ENCODE measurements at places on chromosomes 5 and 9. TPM values are rescaled to one million over a fixed set of nuclear protein-coding genes. Genes with fewer than 3 reads are reported as not detected.

DNA sequence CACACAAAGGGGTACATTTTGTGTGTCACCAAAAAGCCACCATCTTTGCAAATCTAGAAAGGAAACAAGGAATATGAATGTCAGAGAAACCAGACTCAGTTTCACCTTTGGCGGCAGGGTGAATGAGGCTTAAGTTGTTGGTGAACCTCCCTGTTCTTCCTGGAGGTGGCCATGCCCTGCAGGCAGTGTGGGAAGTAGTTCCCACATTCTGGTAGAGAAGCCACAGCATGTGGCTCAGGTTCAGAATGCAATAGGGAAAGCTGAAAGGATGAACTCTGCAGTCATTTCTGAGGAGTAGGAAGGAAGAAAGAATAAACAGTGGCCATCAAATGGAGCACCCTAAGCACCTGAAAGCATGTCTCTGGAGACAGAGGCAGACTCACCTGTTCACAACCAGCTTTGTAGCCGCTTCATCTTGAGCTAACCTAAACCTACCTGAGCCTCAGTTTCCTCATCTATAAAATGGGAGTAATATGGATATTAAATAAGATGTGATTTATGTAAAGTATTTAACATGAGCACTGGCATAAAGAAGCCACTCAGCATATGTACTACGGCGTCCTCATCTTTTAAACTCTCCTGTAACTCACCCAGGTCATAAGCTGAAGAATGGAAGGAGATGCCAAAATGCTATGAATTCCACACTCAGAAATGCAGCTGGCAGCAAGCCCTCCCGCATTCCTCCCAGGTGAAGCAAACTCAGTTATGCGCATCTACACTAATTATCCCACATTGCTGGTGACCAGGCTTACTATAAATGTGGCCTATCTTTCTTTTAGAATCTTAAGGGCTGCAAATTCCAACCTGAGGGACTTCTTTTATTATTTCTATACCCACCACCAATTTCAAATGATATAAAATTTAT, 86.0 kb downstream of the ZNF608 start:
- peak; percentile 84 for DNase-seq

The PARP8 gene
- total RNA-seq = 9.5 TPM

DNA sequence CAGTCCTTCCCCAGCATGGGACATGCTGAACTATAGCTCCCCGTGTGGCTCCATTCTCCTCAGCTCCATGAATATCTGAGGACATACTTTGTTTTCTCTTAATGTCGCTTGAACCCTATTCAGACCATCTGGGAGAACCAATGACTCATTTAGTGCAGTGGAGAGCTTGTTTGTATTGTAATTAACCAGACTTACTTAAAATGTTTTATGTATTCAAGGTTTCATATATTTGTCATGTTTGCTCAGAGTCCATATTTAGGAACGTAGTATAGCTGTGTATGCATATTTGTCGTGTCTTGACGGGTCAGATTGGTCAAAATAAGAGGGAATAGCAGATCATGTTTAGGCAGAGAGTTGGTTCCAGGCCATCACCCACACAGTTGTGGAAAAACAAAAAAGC, 150.1 kb upstream of the NTRK2 start:
- no peak for DNase-seq

The PCDH1 gene
- total RNA-seq = 2.7 TPM

The CDKN2B gene
- not detected for total RNA-seq

GRCh38 chr5:119913425-119913824, 284.1 kb downstream of the FAM170A start:
- DNase-seq = no peak

The C7 gene
- total RNA-seq = 1.0 TPM

GRCh38 chr5:171023508-171023907, 161.7 kb downstream of the RANBP17 start:
- no peak for DNase-seq

DNA sequence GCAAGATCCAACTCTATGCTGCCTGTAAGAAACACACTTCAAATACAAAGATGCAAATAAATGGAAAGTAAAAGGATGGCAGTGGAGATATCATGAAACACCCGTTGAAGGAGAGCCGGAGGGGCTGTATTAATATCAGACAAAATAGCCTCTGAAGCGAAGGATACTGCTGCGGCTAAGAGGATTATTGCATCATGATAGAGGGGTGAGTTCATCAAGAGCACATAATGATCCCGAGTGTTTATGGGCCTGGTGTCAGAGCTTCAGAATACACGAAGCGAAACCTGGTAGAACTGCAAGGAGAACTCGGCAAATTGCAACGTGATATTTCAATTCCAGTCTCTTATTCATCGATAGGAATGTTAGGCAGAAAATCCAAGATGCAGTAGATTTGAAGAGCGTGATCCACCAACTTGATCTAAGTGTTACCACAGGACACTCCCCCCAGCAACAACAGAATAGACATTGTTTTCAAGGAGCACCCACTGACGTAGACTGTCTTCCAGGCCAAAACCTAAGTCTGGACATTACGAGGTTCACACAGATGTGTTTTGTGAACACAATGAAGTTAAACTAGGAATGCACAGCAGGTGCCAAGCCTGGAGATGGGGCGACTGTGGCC, 27.7 kb upstream of the QSOX2 start:
- DNase-seq = no peak

GRCh38 chr5:154611341-154611767, 133.3 kb upstream of the HAND1 start:
- DNase-seq = no peak

The NCS1 gene
- 49.6 TPM for total RNA-seq

DNA sequence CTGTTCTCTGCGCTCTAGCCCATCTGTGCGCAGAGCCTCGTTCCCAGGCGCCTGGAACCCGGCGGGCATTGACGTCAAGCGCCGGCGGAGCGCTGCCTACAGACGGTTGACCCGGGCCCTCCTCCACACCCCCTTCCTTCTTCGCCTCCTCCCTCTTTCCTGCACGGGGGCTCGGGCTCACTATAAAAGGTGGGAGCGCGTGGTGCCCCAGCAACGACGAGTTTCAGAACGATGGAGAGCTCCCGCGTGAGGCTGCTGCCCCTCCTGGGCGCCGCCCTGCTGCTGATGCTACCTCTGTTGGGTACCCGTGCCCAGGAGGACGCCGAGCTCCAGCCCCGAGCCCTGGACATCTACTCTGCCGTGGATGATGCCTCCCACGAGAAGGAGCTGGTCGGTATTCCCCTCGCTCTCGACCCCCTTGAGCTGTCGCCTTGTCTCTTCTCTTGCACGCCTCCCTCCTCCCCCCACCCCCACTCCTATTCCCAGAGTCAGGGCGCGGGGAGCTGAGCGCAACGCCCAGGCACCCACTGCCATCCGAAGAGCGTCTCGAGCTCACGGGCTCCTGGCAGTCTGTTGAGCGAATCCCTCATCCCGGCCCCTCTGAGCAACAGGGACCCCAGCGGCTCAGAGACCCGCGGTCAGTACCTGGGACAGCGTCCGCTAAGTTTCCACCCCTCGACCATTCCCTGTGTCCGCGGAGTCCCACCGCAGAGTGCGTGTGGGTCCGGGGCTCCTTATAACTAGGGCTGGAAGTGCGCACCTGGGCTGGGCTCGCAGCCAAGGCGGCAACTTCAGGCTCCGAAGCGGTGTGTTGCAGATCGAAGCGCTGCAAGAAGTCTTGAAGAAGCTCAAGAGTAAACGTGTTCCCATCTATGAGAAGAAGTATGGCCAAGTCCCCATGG, at the start of gene CARTPT:
TSS of gene CARTPT (plus strand) at position 213 of the 902 bp plus-strand sequence. CDS start at position 232, 19 bp downstream.
- DNase-seq = peak; percentile 47

The ACTBL2 gene
- 8.7 TPM for total RNA-seq

The LRRC70 gene
- 1.1 TPM for total RNA-seq

DNA sequence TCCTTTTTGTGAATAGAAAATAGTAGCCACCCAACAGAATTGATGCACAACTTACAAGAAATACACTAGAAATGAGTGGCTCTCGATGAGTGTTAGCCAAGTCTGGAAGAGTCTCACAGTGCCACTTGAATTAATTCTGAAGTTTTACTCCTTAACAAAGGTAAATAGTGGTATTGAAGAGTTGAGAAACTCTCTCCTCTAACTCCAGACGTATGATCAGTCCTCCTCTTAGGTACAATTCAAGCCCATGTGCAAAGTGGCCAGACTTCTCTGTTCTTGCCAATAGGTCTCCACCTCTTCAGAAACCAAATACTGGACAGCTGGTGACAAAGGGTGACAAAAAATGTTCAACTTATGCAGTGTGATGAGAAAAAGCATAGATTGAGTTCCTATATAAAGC, 38.5 kb upstream of the ADAMTS16 start:
- no peak for DNase-seq

DNA sequence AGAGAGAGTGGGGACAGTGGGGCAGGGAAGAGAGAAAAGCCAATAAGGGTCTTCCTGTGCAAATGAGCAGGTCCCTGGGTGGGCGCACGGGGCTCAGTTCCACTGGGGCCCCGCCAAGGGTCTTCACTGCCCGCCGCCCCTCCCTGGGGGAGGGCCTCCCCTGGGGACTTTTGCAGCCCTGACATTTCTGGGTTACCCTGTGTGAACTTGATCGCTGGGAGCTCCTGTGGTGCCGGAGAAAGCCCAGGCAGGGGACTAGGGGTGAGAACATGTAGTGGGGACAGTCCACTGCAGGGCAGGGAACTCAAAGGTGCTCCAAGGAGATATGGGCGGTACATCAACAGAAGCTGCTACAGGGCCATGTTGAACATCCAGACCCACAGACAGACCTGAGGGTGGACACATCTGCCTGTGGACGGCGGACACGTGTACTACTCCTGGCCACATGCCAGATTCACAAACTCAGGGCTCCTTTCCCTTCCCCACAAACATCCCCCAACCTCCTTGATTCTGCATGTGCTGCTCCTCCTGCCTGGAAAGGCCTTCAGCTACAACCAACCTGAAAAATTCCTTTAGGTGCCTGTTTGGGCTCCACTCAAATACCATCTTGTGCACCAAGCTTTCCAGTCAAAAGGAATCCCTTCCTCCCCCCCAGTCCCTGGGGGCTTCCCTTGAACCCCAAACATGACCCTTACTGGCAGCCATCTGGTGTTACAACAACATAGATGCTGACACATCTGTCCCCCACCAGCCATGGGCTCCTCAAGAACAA, 43.0 kb upstream of the NEK6 start:
- DNase-seq = no peak

The FBXW11 gene
- total RNA-seq = 63.1 TPM

GRCh38 chr5:38926121-38926520, 80.3 kb downstream of the OSMR start:
- peak; percentile 27 for DNase-seq

DNA sequence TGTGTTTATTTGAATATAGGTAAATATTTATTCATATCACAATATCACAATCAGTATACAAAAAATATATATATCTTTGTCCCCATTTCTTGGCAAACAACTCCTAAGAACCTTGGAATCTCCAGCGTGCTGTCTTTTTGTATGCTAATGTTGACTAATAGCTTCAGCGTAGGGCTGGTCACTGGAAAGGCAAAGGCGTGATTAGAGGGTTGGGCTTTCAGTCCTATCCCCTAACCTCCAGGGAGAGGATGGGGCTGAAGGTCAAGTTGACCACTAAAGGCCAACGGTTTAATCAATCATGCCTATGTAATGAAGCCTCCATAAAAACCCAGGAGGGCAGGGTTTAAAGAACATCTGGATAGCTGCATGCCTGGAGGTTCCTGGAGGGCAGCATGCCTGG, 79.6 kb upstream of the BNC2 start:
- DNase-seq = no peak

DNA sequence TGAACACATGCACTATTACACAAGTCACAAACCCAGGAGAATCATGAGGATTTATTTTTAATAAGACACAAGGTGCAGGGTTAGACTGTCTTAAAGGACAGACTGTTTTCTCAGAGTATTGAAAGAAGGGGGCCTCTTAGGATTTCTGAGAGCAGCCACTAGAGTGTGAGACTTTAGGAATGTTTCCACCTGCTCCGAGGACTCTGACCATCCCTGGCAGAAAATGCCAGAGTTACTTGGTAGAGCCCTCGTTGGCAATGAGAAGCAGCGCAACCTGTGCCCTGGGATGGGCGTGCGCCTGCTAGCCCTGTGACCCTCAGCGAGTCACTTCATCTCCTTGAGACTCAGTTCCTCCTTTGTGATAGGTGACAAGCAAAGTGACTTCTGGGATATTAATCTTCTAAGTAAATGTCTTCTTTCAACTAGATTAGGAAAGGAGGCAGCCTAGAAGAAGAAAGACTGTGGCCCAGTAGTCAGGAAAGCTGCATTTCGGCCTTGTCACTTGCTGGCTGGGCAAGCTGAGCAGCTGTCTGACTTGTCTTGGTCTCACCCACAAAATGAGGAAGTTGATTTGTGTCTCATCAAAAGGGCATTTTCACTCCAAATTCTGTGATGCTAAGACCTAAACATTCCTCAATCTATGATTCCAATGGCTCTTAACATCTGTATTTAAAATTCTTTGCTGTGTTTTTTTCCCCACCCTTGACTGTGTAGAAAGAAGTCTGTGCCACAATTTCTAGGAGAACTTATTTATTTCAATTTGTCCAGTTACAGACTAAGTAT, 60.5 kb downstream of the PTCD2 start:
- DNase-seq = no peak

Measured in Daoy (cell line).